ENCODE measurements at places on chromosomes 5 and 9.

DNA sequence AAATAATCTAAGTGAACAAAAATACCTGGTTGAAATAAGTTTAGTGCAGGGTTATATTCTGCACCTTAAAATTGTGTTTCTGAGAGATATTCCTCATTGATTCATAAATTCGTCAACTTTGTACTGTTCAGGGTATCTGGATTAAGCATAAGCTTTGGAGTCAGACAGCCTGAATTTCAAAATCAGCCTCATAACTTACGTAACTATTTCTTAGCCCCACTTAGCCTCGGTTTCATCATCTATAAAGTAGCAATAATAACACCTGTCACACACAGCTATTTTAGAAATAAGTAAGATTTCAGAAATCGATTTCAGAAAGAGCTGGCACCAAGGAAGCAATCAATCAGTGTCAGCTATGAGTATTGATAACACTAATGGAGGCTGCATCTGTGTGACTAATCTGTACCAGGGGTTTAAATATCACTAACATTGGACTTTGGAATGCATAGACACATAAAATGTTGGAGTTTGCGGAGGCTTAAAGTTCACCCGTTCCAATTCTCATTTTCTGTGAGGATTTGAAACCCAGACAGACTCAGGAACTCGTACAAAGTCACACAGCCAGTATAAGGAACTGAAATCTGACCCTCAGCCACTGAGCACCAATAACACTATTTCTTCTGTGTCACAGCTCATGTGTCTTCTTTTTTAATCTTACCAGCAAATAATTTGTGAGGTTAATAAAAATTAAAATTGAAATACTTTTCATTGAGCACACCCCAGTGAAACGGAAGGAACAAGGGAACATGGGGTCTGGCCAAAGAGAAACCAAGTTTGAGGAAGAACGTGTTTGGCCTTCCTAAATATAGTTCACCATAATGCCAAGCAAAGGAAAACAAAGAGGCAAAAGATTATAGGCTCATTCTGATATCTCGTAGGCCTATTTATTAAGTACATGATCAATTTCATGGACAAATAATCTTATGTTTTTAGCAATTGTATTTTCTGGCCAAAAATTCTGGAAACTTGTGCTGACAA lies 194.4 kb upstream of the PTGER4 start:
- no peak for DNase-seq

GRCh38 chr5:57509501-57510260 lies 27.1 kb upstream of the ACTBL2 start:
- DNase-seq, result no peak

GRCh38 chr9:98838155-98838867 lies 30.8 kb downstream of the GALNT12 start:
- DNase-seq, result no peak

- no peak for DNase-seq
These were observed 275.3 kb downstream of the HTR1A start for GRCh38 chr5:63686938-63687337.

- no peak for DNase-seq
These were observed 289.2 kb downstream of the ARHGAP26 start for GRCh38 chr5:143059355-143059754.

DNA sequence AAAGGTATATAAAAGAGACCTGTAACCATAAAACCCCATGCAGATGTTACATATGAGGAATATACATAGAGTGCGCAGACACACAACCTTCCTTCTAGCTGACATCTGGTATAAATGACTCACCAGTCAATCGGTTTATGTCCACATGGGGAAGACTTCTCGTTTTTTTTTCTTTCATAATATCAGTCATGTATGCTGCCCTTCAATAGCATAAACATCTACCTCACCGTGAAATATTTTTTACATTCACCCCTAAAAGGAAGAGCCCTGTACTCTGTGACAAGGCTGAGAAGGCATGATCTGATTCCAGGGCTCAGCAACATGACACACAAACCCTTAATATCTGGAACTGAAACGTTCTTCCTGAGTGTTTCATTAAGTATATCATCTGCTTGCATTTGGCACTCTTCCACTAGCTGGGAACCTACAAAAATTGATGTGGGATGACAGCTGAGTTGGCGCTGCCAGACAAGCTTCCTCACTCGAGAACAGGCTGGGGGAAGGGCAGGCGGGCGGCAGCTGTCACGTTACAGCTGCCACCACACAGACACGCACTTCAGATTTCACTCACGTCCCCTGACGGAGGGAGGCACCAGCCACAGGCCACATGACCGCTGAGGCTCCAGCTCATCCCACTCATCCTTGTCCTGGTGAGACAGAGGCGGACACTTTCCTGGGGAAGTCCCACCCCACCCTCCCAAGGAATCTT lies 74.2 kb downstream of the SHB start:
- peak; percentile 75 for DNase-seq

DNA sequence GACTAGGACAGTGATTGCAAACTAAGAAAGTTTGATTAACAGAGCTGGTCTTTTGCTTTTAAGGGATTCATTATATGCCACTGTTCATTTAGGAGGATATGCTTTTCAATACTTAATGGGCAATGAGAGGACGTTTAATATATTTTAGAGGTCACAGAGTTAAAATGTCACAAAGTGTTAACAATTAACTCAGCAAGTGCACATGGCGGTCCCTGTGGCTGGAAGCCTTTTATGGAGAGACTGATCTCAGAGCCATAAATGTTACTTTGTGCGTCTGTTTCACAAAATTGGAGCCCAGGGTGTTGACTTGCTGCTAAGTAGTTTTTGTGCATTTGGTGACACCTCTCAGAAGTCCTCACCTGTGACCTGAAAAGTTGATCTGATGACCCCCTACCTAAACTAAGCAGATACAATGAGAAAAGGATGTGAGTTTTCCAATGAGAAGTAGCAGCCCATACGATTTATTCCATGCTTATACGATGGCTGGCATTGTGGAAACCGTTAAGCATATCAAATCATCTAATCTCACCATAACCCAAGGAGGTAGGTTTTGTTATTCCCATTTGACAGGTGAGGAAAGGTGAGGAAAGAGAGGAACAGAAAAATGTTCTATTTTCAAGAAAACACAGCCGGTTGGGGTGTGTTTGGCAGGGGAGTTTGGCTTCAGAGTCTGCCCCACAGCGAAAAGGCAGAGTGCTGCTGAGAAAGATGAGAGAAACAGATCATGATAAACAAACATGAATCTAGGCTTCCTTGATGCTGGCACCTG lies 64.4 kb downstream of the CMYA5 start:
- DNase-seq, result no peak

GRCh38 chr5:167987490-167988280 lies 303.8 kb upstream of the WWC1 start:
- DNase-seq, result no peak

GRCh38 chr5:109247986-109248385 lies 161.8 kb downstream of the PJA2 start:
- no peak for DNase-seq

DNA sequence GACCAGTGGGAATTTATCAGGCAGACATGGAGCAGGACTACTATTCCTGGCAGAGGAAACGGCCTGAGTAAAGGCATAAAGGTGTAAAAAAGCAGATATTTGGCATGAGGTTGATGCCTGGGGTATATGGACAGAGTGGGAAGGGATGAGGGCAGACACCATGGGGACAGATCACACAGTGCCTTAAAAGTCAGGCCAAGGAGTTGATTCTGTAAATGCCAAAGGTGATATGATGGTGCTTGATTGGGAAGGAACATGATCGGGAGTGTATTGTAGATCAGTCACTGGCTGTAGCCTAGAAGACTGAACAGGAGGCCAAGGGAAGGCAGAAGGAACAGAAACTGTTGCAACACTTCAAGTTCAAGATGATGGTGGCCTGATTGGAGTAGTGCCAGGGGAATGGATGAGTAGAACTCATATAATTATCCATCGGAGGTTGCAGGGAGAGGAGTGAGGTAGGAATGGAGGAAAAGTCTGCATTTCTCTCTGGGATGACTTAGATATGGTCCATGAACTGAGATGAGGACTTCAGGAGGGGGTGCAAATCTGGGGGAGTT lies 594.3 kb upstream of the KLF4 start:
- no peak for DNase-seq

DNA sequence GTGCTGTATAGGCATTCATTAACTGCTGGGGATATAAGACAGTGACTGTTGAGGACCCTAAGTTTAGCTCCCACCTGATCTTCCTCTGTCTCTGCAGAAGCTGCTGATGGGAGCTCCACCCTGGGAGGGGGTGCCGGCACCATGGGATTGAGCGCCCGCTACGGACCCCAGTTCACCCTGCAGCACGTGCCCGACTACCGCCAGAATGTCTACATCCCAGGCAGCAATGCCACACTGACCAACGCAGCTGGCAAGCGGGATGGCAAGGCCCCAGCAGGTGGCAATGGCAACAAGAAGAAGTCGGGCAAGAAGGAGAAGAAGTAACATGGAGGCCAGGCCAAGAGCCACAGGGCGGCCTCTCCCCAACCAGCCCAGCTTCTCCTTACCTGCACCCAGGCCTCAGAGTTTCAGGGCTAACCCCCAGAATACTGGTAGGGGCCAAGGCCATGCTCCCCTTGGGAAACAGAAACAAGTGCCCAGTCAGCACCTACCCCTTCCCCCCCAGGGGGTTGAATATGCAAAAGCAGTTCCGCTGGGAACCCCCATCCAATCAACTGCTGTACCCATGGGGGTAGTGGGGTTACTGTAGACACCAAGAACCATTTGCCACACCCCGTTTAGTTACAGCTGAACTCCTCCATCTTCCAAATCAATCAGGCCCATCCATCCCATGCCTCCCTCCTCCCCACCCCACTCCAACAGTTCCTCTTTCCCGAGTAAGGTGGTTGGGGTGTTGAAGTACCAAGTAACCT lies 22.1 kb downstream of the PCDHGC5 start:
- no peak for DNase-seq

- no peak for DNase-seq
These were observed 1.9 kb upstream of the DAP start for GRCh38 chr5:10762776-10763500.

DNA sequence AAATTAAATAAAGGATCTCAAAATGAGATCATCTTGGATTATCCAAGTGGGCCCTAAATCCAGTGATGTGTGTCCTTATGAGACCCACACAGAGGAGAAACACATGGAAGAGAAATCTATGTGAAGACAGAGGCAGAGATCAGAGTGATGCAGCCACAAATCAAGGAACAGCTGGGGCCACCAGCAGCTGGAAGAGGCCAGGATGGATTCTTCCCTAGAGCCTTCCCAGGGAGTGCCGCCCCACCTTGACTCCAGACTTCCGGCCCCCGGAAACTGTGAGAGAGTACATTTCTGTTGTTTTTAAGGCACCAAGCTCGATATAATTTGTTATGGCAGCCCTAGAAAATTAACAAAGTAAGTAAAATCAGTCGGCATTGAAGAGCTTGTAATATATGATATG lies 286.9 kb downstream of the FBXL7 start:
- no peak for DNase-seq

GRCh38 chr9:35568196-35568595 lies 36.9 kb upstream of the TESK1 start:
- no peak for DNase-seq

DNA sequence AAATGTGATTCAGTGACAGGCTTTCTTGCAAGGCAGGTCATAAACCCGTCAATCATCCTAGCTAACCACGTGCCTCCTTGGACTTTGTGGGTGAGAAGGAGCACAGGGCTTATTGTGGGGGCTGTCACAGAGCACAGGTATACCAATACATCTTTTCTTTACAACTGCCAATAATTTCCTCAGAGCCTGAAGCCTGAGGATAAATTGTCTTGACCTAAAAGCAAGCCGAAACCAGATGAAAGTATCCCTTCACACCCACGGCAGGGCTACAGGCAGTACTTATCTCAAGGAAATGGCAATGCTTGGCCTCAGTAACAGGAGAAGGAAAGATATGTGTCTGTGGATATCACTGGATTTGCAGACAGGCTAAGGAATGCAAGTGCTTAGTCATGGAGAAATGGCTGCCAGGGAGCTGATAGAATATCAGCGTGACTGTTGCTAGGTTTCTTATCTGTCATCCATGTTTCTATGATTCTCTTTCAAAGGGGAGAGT lies 90.3 kb upstream of the ZNF366 start:
- no peak for DNase-seq

- DNase-seq, result peak; percentile 60
These were observed 44.0 kb downstream of the ROR2 start for GRCh38 chr9:91905991-91906469.

DNA sequence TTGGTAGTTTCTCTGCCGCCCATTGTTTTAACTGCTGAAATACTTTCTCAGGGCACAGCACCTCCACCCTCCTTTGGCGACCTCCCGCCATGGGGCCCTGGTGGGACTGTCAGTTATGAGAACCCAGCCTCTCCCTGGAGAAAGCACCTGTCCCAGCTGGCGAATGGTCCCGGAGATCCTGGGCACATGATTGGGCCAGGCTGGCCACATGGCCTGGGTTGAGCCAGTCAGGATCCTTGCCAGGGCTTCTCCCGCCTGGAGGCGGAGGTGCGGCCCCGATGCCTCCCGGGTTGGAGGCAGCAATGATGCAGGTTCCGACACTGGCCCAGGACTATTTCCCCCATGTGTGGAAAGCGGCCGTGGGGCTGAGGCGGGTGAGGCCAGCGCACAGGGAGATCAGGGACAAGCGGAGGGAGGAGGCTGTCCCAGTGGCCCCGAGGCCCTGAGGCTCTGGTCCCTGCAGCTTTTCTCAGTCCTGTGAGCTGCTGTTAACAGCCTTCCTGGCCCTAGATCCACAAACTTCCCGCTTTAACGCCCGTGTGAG lies 13.6 kb downstream of the UNC5A start:
- no peak for DNase-seq

- DNase-seq, result no peak
These were observed 316.0 kb upstream of the DAP start for GRCh38 chr5:11076945-11077613.

GRCh38 chr5:40446910-40447309 lies 232.8 kb upstream of the PTGER4 start:
- no peak for DNase-seq

DNA sequence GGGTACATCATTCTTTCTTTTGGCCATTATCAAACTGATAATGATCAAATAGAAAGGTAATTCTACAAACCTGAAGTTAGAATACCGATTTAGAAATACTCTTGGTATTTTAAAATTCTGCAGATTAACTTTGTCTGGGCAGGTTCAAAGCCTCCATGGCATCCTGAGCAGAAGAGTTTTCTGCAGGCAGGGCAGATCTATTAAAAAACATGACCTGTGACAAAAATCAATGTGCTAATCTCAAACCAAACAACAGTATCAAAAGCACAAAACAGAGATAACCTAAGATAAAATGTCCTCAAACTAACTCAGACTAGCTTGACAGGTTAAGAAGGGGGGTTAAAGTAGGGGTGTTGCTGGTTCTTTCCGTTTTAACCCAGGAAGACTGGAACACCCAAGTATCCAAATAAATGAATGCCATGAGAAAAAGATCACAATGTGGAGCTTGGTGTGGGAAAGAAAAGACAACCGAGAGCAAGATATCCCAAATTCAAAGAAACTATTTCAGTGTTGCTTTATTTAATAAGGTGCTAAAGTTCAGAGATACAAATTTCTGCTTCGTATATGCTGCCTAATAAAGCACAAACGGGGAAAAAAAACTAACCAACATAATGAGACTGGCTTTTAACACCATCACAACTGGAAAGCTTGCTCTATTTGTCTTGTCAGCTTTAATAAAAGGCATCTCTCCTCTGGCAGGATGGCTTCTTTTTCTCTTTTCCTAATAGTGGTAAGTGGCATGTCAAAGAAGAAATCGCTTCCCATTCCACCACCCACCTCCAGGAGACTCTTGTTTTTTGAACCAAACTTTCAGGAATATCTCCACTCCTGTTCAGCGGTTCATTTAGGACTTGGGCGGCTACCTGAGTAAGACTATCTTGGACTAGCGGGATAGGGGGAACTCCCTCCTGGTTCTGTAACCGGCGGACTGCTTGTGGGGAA lies 2.3 kb downstream of the EFNA5 start:
- no peak for DNase-seq
